ENCODE measurements at places on chromosomes 3 and 15. TPM values are rescaled to one million over a fixed set of nuclear protein-coding genes. Genes with fewer than 3 reads are reported as not detected.

The TSEN2 gene
- total RNA-seq, result 8.4 TPM

The GOLGA6A gene
- not detected for total RNA-seq

The DNAJB11 gene
- total RNA-seq, result 93.5 TPM

The SGO1 gene
- total RNA-seq, result 6.9 TPM

The KCNMB2 gene
- 3.6 TPM for total RNA-seq

The CSTA gene
- total RNA-seq, result not detected

The SLC30A4 gene
- total RNA-seq, result 4.2 TPM

The RPUSD3 gene
- 52.6 TPM for total RNA-seq

The CFAP100 gene
- not detected for total RNA-seq

The PLSCR5 gene
- total RNA-seq, result not detected

The NAALADL2 gene
- total RNA-seq, result 4.4 TPM

The CAND2 gene
- total RNA-seq, result 1.4 TPM

The ZNF662 gene
- 4.1 TPM for total RNA-seq

The RTP3 gene
- not detected for total RNA-seq
